ENCODE measurements at places on chromosomes 2 and 18. TPM values are rescaled to one million over a fixed set of nuclear protein-coding genes. Genes with fewer than 3 reads are reported as not detected.

- no peak for DNase-seq
These were observed 414.6 kb downstream of the DLGAP1 start for GRCh38 chr18:4040391-4041092.

GRCh38 chr2:135894930-135895329 is 18.7 kb upstream of the MCM6 start:
- DNase-seq = no peak

The SNED1 gene
- total RNA-seq = 93.7 TPM

The ANKRD30BL gene
- 15.3 TPM for total RNA-seq

DNA sequence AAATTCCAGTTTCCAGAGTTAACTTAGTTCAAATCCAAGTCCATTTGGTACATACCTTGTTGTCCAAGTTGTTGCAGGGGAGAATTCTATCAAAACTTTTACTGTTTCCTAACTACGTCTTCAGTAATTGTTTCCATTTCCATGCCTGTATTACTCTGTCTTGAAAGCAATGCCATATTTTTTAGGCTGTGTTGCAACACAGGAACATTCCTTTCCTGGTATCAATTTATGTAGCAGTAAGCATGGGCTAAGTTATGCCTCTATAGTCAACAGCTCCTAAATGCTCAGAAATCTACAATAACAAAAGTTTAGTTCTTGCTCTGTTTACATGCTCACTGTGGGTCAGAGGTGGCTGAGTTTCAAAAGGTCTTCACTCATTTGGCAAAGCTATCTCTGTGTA is 1943.8 kb upstream of the PIK3C3 start:
- no peak for DNase-seq
